Stimulated activated CD8-positive, alpha-beta memory T cell treated with anti-CD3 and anti-CD28 coated beads, Interleukin-4, amount 100 ng/mL, for 4 hours (primary cell): ENCODE measurements at places on chromosomes 5 and 9.

- DNase-seq, result no peak
Measured at GRCh38 chr5:148070621-148071020, 6.8 kb downstream of the SPINK5 start.

GRCh38 chr9:21883642-21884041, 81.2 kb downstream of the MTAP start:
- no peak for DNase-seq

- DNase-seq, result no peak
Measured at GRCh38 chr9:131734165-131734610, 5.7 kb downstream of the RAPGEF1 start.

- DNase-seq, result no peak
Measured at GRCh38 chr5:171419688-171420430, 412 bp downstream of the FGF18 start.

DNA sequence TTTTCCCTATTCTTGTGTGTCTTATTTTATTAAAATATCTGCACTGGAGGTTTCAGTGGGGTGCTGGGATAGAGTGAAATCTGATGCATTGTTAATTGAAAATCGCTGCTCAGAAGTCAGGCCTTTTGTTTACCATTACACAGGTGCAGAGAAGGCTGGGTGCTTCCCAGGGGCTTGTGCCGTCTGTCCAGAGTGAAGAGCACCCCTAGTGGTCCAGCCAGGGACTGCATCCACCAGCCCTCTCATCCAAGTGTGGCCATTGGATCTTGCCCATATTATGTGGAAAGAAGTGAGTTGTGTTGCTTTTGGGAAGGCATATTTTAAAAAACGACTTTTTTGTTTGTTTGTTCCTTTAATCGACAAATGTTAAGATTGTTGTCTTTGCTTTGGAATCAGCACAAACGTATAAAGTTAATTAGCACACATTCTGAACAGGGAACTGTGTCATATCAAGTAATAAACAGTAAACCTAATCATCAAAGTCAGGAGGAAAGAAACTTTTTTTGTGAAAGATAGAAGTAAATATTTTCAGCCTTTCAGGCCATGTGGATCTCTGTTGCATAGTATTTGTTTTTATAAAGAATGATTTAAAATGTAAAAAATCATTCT, 315.6 kb downstream of the MTRR start:
- no peak for DNase-seq

- DNase-seq, result no peak
Measured at GRCh38 chr5:54383225-54383901, 72.1 kb upstream of the HSPB3 start.

- no peak for DNase-seq
Measured at GRCh38 chr9:12817702-12818101, 42.9 kb downstream of the LURAP1L start.

DNA sequence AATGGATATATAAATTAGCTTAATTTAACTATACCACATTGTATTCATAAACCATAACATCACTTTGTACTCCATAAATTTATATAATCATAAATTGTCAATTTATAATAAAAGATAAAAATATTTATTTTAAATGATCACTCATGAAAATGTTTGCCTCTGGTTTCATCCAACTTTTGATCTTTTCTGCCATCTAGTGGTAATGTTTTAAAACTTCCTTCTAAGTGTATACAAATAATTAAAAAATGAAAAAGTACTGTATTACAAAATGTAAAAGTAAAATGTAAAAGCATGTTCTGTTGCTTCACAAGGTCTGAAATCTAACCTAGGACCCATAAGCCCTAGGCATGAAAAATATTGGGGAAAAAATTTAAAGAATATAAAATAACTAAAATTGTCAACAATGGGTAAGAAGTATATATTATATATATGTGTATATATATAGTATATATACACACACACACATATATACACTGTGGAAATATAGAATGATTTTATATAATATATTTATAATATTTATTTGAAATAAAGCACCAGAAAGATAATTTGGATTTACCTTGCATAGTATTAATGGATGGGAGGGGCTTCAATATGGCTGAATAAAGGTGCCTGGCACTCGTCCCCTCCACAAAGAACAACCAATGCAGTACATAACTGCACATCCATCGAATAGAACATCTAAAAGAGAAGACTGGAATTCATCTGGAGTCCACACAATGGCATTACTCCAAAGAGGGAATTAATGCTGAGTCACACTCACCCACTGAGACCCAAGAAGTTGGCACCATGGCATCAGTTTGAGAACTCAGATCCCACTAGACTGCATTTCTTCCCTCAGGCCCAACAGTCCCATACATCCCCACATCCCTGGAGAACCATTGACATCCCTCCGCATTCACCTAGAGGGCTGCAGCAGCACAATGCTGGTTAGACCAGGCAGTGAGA, 32.5 kb downstream of the ANXA1 start:
- no peak for DNase-seq

GRCh38 chr5:87410931-87411330, 1.8 kb downstream of the CCNH start:
- DNase-seq, result no peak
